ACHN (cell line): ENCODE measurements at places on chromosomes 12 and 14.

GRCh38 chr12:54175200-54175963, 13.4 kb downstream of the SMUG1 start:
- no peak for DNase-seq

GRCh38 chr12:68863109-68863770, 55.3 kb downstream of the MDM2 start:
- DNase-seq: no peak

GRCh38 chr12:120690978-120691377, 4.0 kb downstream of the MLEC start:
- DNase-seq: no peak

- DNase-seq: no peak
Measured at GRCh38 chr12:114995891-114996290, 311.9 kb upstream of the TBX3 start.

- no peak for DNase-seq
Measured at GRCh38 chr14:36516719-36517241, 3.3 kb downstream of the NKX2-1 start.
